ENCODE measurements at places on chromosomes 11 and 22. TPM values are rescaled to one million over a fixed set of nuclear protein-coding genes. Genes with fewer than 3 reads are reported as not detected.

The CACNA1I gene
- polyA plus RNA-seq = 0.09 TPM

The HSPB2 gene
- polyA plus RNA-seq = 1.5 TPM

The FAM180B gene
- polyA plus RNA-seq = 0.24 TPM

The DSCAML1 gene
- 4.4 TPM for polyA plus RNA-seq

The CLTCL1 gene
- polyA plus RNA-seq = 4.9 TPM

The SLC15A3 gene
- polyA plus RNA-seq = 19.1 TPM

The MS4A4E gene
- 0.72 TPM for polyA plus RNA-seq

DNA sequence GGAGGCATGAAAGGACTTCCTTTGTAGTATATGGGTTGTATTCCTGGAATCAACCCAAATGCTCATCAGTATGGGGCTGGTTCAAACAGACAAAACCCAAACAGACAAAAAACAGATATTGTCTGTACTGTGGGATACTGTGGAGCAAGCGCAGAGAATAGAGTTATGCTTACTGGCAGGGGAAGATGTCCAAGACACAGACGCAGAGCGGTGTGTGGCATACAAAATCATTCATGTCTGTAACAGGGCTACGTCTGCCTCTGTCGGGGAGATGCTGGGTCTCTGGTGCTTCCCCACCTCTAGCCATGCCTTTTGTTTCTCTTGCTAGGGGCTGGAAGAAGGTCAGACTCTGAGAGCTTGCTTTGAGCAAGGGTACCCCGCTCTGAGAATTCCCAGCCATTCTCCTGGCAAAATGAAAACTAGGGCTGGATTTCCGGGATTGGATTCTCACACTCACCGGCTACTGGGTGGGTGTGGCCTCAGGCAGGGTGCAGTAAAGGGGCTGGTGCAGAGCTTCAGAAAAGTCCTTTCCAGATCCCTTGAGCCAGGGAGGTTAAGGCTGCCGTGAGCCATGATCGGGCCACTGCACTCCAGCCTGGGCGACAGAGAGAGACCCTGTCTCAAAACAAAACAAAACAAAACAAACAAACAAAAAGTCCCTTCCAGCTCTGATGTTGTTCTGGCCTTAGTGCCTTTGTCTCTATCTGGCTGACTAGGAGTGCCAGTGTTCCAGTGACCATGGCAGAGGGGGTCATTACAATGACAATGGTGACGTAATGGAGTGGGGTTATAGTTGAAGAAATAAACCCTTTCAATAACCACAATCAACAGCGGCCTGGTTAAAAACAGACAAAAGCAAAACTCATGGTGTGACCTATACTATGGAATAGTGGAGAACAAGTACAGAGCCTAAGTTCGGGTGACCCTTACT, 2.9 kb upstream of the ABCC8 start:
- DNase-seq = peak; percentile 53

GRCh38 chr11:94091091-94091490, 37.5 kb upstream of the PANX1 start:
- DNase-seq = no peak

DNA sequence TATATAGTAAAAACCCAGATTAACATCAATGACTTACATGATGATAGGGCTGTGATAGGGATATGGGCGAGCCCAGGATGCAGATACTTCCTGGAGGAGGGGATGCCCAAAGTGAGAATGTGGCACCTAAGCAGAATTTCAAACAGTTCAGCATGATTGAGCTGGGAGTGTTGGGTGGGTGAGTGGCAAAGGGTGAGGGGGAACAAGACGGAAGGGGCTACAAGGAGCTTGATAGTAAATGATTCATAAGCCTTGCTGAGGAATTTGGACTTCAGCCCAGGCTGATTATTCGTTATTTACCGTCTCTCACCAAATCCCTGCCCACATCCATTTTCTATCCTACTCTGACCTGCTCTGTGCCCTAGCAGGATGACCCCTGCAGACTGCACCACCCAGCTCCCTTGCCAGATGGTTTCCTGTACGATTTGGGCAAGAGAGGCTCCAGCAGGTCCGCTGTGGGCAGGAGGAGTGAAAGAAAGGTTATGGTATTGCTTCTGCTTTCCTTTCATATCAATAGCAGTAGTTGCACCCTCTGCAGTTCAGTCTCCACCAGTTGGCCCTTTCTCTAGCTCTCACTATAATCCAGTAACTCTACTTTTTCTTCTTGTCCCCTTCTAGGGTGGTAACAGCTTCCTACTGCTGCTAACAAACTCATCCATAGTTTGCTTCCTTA, 30.3 kb upstream of the SIK2 start:
- DNase-seq = no peak

- DNase-seq = no peak
Measured at GRCh38 chr11:126756855-126757254, 243.7 kb downstream of the KIRREL3 start.

DNA sequence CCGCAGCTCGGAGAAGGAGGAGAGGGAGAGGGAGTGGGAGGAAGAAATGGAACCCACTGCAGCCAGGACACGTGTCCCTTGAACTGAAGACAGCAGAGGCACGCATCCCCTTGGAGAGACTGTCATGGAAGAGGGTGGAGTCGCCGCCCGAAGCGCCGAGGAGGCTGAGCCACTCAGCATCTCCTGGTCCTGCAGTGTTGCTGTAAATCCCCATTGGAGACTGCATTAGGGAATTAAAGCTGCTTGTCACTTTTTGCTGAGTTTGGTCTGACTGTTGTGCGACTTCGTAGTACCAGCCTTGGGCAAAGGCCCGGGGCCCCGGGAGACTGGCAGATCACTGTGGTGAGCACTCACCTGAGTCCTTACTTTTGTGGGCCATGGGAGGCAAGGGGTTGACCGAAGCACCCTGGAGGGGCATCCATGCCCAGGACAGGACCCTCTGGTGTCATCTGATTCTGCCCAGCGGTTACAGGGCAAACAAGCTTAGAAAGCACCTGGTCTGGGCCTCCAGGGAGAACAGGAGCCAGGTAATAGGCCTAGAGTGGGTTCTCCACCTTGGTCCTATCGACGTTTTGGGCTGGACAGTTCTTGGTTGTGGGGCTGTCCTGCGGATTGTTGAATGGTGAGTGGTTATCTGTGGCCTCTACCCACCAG, 797 bp downstream of the VPREB1 start:
- DNase-seq = no peak

- no peak for DNase-seq
Measured at GRCh38 chr22:39466228-39467006, 9.6 kb downstream of the MGAT3 start.

DNA sequence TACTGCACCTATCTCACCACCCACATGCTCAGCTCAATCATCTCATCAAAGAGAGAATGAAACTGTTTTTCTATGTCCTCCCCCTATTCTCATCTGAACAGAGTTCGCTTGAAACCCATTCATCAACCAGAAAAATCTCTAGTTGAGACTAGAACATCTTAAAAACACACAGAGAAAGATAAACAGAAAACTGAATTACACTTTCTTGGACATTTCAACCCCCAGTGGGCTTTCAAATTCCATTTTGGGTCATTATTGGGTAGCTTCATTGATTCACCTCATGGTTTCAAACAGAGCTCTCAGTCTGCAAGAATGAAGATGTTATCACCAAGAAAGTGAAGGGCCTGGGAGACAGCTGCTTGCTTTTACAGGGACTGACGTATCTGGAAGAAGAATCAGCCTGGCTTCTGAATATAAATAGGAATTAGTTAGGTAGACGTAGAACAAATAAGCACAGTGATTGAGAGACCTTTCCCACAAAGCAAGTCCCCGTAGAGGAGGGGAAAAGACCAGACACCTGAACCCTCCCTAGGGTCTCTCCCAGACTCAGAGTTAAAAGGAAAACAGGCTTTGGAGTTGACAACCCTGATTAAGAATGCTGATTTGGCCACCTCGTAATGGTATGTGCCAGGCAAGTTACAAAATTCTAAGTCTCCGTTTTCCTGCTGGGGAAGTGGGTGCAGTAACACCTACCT, 155.7 kb downstream of the BBOX1 start:
- DNase-seq = no peak

DNA sequence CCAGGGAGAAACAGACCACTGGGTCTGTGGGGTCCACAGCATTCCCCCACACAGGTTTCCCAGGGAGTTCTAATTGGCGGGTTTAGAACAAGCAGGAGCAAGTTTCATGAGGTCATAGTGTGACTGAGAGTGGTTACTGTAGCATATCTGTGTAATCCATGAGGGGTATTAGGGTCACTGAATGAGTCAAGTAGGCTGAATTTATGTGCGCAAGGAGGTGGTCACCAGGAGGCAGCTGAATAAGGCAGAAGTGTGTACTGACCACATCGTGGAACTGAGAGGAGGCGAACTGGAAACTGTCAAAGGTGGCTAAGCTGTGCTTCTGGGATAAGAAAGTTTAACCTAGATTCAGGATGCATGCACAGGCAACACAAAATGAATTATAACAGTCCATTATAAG, 876.0 kb downstream of the METTL15 start:
- no peak for DNase-seq

GRCh38 chr11:14022251-14022650, 59.7 kb downstream of the SPON1 start:
- no peak for DNase-seq

DNA sequence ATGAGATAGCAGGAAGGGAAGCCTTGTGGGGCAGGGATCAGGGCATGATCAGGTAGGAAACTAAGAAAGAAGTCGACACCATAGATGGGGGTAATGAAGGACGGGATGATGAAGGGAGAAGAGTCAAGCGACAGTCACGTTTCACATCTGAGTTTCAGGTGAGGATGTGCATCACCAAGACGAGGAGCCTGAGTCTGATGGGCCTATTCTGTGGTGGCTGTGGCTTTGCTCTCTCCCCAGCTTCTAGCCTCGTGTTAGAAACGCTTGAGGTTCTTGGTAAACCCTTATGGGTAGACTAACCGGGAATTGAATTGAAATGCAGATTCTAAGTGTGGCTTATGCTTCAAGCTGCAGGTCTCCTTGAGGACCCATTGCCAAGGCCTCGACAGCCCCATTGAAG, 45.6 kb upstream of the LMO1 start:
- DNase-seq = no peak

GRCh38 chr11:86978756-86979608, 23.8 kb upstream of the FZD4 start:
- no peak for DNase-seq

- no peak for DNase-seq
Measured at GRCh38 chr11:46427364-46427763, 35.8 kb upstream of the CHRM4 start.

GRCh38 chr22:44396021-44396726, 83.4 kb upstream of the SHISAL1 start:
- no peak for DNase-seq

DNA sequence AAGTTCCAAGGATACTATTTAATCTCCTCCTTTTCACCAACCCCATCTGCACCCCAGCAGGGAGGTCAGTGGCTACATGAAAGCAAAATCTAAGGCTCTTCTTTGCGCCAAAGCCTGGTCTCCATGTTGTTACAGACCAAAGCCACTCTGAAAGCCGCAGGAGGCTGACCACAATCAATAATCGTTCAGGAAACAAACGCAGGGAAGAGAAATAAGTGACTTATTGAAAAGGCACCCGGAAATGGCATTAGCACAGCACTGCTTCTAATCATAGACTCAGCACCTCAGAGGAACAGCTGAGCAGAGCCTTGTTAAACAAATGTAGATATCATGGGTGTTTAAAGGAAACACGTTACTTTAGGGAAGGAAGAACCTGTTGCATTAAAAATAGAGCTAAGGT, 183.9 kb downstream of the KIRREL3 start:
- no peak for DNase-seq

DNA sequence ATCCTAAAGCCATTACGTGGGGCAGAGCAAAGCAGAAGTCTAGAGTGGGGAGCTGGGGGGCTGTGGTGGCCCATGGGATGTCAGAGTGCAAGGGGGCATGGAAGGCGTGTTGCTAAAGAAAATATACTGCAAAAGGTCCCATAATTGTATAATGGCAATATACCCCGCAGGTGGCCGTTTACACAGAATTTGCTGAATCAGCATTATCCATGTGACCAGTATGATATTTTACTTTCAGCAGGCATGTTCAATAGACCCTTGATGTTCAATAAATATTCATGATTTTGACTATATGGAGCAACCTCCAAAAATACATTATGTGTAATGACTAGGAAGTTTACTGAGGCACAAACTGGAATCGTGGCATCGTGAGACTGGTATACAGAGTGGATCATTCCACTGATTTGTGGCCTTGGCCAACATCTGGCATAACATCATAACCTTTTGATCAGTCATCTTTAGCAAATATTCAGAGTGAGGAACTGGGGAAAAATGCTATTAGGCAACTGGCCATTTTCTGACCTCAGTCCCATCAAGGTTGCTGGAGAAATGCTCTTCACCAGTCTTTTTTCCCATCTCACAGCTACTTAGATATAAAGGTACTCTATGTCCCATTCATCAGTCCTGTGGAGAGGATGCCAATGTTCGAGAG, 29.3 kb upstream of the PPP2R1B start:
- DNase-seq = no peak

DNA sequence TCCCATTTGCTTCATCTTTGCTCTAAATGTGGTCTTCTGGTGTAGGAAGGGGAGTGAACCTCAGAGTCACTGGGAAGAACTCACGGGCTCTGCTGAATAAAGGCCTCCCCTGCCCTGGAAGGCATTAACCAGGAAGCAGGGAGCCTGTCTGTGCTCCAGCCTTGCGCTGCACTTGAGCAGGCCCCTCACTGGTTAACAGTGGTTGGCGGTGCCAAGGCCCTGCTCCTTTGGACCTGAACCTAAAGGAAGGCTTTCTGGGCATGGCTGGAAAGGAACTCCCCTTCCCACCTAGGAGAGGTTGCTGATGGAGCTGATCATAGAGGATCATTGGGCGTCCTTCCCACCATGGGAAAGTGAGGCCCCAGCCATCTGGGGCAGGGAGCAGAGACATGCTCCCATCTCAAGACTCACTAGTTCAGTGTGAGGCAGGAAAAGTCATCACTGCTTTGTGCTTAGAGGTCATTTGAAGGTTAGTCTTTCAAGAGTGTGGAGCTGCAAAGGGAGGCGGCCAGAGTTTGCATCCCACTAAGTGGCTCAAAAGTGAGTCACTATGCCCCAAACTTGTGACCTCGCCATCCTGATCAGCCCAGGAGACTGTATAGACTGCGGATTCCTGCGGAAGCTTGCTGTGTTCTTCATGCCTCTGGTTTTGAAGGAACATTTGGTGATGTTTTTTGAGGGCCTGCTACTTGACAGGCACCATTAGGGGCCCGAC, 50.4 kb downstream of the DBX1 start:
- no peak for DNase-seq

DNA sequence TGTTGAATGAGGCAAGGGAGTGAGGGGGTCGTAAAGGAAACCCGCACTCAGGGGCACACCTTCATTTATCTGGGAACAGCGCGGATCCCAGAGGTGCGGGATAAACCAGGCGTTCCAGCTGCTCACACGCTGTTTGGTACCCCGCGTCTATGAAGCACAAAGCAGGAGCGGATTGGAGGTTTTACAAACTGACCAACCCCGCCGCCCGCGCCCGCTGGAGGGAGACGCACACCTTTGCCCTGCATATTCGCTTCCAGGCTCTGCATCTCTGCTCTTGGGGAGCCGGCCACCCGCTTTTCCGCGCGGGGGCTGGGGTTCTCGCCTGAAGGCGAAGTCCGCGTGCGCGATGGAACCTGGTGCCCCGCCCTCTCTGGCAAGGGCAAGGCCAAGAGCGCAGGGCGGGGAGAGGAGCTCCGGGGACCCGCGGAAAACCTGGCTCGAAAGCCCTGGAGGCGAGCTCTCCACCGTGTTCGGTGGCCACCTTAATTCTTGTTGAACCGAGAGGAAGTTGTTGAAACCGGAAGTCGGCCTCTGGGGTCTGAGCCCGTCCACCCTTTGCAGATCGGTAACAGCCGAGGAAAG, 6.8 kb upstream of the ALX4 start:
- no peak for DNase-seq

- DNase-seq = no peak
Measured at GRCh38 chr22:24207264-24208011, 26.2 kb downstream of the SUSD2 start.

GRCh38 chr11:5441414-5441813, at the start of gene OR51I1:
OR51I1 (minus strand) TSS chr11:5441514; CDS start chr11:5441514, 0 bp downstream.
- DNase-seq = no peak
